MCF 10A (cell line): ENCODE measurements at places on chromosomes 11 and 22.

- no peaks in the 10 kb centered on the region for H3K4me1 ChIP-seq
- peaks cover 40% of the 10 kb centered on the region for H3K36me3 ChIP-seq
- DNase-seq, result no peak
- no peak overlapping the region for H3K27ac ChIP-seq
- no peak overlapping the region for H3K4me3 ChIP-seq
These were observed 3.1 kb downstream of the DRD4 start for GRCh38 chr11:640021-640706.

- H3K36me3 ChIP-seq, result no peaks in the 10 kb centered on the region
- H3K27ac ChIP-seq, result no peak overlapping the region
- no peaks in the 10 kb centered on the region for H3K4me1 ChIP-seq
- no peak overlapping the region for H3K4me3 ChIP-seq
- H3K27me3 ChIP-seq, result no peaks in the 10 kb centered on the region
These were observed 77.9 kb upstream of the PITPNB start for GRCh38 chr22:27996981-27997380.

- peaks cover 46% of the 10 kb centered on the region for H3K4me1 ChIP-seq
- H3K36me3 ChIP-seq, result peaks cover 63% of the 10 kb centered on the region
- peak overlapping the region; percentile 85 for H3K4me3 ChIP-seq
- peak; percentile 87 for DNase-seq
- no peaks in the 10 kb centered on the region for H3K27me3 ChIP-seq
- H3K27ac ChIP-seq, result peak overlapping the region; percentile 99
These were observed 1.2 kb downstream of the BIRC3 start for GRCh38 chr11:102318469-102318868.

DNA sequence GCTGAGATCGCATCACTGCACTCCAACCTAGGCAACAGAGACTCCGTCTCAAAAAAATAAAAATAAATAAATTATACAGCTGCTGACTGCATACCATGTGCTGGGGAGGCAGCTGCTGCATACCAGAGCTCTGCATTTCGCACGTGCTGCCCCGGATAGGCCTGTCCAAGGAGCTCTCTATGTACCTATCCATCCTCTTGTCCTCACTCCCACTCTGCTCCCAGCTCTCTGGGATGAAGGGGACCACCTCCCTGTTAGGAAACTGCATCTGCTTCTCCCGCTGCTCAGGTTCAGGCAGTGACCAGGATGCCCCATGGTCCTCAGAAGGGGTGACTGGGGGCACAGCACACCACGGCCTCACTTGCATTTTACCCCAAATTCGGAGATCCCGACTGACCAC, 302.3 kb downstream of the BRD1 start:
- DNase-seq, result no peak
- no peaks in the 10 kb centered on the region for H3K4me1 ChIP-seq
- H3K4me3 ChIP-seq, result no peak overlapping the region
- H3K36me3 ChIP-seq, result no peaks in the 10 kb centered on the region
- no peak overlapping the region for H3K27ac ChIP-seq

DNA sequence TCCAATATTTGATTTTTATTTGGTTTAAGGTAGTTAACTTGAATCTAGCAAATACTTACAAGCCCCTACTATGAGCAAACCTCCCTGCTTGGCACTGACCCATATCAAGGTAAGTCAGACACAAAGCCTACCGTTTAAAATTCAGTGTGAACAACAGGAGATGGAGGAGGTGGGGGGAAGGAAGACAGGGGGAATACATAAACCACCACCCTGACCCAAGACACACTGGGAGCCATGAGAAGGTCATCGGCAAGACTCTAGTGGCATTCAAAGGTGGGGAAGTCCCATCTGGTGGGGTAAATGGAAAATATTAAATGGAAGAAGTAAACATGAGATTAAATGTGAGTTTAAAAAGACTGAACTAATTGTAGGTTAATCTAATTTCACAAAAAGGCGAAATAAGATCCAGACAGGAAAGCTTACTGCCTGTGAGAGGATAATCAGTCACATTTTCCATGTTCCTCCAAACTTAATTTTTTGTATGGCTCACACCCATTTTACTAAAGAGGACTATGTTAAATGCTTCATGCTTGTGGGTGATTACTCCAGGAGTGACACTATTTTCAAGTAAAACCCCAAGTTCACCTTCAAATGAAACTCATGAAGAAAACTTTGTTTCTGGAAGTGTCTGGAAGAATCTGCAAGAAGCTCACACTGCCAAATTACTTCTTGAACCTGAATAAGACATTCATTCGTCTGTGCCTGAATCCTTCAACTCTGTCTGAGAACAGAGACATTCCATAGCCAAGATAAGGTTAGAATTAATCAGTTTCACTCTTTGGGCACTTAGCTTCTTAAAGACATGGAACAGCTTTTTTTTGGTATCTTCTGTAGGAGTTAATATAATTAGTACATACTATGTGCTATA, 51.7 kb downstream of the PITPNB start:
- H3K27ac ChIP-seq, result peak overlapping the region; percentile 98
- DNase-seq, result no peak
- H3K27me3 ChIP-seq, result no peaks in the 10 kb centered on the region
- H3K36me3 ChIP-seq, result peaks cover 43% of the 10 kb centered on the region
- H3K4me3 ChIP-seq, result no peak overlapping the region
